CD4-positive, alpha-beta T cell treated with Interleukin-6 for 4 hours (primary cell): ENCODE measurements at places on chromosomes 12 and 14.

DNA sequence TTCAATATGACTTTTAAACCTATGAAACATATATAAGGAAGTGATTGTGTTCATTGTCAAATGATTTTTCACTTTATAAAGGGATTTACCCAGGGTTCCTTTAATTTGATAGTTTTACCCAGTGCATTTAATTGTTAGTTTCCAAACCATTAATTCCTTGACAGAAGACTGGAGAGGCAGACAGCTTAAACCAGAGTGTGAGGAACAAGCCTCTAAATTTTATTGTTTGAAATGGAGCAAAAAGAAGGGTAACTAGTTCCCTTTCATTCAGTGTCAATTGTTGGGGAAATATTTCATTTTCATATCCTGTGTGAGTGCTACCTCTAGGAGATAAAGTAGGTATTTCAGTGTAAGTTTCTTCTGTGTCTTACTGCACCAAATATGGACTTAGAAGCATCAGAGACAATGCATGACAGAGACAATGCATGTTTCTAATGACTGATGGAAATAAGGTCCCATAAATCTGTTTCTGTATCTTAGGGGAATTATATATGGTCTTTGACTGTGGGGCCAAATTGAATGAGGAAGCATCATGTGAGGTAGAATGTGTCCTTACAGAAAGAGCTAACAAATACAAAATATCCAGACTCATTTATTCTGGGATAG is 120.5 kb downstream of the TMTC2 start:
- no peak for DNase-seq

GRCh38 chr14:65000898-65001591 is 14.3 kb downstream of the FNTB start:
- no peak for DNase-seq

- no peak for DNase-seq
Observed at GRCh38 chr14:58966997-58967396, 221.5 kb upstream of the DAAM1 start.

GRCh38 chr14:64611358-64612020 is 61.7 kb downstream of the PPP1R36 start:
- no peak for DNase-seq

- DNase-seq, result no peak
Observed at GRCh38 chr12:102728506-102729242, 188.4 kb downstream of the PAH start.

DNA sequence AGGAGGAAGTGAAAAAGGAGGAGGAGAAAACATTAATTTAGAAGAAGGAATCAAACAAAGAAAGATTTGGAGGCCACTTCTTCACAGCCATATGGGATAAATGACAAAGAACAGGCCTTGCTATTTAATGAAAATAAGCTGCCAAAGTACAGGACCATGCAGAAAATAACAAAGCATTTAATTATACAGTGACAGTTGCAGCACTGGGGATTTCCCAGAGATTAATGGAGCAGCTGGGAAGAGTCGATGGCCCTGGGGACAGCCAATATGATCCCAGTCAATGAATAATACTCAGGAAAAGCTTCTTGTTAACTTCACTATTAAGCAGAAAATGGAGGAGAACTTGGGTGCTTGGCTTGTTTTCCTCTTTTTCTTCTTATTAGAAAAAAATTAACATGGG is 34.6 kb downstream of the RERG start:
- no peak for DNase-seq

- no peak for DNase-seq
Observed at GRCh38 chr12:3755898-3756297, 3.0 kb upstream of the CRACR2A start.

- no peak for DNase-seq
Observed at GRCh38 chr14:96629082-96629481, 126.9 kb downstream of the PAPOLA start.

DNA sequence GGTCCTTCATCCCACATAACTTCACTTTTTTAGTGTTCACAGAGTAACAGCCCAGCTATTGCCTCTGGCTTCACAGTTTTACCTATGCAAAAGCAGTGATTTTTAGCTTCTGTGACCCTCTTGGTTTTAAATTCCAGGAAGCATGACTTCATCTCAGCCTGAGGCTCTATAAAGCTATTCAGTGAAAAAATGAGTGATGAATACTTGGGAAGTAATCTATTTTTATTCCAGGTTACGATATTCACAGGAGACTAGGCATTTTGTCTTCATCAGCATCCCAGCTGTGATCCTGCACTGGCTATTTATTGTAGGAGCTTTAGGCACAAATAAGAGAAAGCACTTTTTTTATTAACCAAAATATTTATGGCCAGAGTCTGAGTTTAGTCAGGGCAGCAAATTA is 164.8 kb downstream of the SNAPC1 start:
- DNase-seq, result no peak

- DNase-seq, result no peak
Observed at GRCh38 chr14:103545219-103545914, 16.4 kb downstream of the TRMT61A start.

DNA sequence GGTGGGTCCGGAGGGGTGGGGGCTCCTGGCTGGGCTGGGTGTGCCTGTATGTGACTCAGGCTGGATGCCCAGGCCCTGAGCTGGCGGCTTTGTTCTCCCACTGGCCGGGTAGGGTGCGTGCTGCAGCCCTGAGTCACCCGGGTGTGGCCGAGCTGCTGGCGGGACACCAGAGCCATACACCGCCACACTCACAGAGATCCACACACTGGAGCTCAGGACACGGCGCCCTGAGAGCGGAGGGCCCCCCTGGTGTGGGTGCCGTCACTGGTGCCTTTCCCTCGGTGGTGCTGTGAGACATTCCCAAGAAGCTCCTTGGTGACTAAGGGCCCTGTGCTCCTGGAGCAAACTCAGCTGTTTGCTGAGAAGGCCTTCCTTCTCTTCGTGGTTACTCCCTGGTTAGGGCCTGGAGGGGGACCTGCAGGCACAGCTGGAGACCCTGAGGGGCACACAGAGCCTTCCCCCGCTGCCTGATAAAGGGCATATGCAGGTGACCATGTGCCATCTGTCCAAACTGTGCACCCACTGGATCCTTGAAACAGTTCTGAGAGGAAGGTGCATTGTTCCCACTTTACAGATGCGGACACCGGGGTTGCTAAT is 44.3 kb downstream of the KRT80 start:
- DNase-seq, result no peak

DNA sequence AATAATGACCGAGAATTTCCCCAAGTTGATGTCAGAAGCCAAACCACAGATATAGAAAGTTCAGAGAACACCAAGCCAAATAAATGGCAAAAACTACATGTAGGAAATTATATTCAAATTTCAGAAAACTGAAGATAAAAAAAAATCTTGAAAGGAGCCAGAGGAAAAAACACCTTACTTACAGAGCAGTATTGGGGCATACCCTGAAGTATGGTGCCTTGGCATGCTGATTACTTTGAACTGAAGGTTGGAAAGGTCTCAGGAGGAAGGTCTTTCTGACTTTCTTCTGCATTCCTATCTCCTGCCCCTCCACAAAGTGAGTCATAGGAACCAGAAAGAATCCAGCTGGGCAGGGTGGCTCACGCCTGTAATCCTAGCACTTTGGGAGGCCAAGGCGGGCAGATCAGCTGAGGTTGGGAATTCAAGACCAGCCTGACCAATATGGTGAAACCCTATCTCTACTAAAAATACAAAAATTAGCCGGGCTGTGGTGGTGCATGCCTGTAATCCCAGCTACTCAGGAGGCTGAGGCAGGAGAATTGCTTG is 8.8 kb upstream of the FGF6 start:
- DNase-seq, result no peak

DNA sequence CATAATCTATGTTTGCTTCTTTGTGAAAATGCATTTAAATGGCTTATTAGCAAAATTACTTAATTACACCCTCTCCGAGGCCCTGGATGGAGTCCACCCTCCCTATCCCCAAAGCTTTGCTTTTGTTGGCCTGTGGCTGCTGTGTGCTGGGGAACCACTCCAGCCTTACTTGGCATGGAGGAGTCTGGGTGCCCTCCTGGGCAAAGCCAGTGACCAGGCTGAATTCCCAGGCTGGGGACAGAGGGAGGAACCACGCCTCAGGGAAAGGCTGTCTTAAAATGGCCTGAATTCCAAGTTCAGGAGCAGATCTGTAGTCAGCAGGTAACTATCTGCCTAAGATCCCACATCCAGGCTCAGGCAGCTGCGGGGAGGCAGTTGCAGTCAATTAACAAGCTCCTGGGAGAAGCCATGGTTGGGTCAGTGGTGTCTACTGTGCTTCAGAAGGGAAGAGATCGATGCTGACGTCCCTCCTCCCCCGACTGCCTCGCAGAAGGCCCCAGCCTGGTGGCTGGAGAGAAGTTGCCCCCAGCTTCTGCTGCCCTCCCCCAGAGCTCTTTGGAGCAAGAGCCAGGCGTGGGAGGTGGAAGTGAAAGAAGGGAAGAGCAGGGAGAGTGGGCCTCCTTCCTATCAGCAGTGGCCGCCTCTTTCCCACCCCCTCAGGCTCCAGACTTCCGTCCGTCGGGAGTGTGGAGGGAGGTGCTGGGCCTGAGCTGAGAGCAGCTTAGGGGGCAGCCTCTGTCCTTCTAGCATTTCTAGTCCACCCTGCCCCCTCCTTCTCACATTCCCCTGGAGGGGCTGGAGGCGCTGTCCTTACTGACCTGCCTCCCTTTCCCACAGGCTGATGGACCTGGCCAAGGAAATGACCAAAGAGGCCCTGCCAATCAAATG is 11.3 kb downstream of the VASH1 start:
- DNase-seq, result no peak

DNA sequence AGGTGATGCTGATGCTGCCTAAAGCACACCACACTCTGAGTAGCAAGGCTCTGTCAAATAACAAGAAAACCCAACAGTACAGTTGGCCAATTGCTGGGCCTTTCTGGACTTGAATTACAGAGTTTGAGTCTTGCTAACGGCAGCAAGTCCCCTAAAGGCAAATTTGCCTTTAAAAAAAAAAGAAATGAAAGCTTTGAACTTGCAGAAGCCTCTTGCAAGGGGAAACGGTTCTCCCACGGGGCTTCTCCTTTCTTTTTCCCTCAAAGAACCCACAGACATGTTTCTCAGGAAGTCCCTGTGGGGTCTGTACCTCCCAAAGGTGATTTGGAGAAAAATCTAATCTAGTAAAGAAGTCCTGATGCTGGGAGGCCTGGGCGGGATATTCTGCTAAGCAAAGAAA is 191.3 kb upstream of the MYL2 start:
- no peak for DNase-seq

DNA sequence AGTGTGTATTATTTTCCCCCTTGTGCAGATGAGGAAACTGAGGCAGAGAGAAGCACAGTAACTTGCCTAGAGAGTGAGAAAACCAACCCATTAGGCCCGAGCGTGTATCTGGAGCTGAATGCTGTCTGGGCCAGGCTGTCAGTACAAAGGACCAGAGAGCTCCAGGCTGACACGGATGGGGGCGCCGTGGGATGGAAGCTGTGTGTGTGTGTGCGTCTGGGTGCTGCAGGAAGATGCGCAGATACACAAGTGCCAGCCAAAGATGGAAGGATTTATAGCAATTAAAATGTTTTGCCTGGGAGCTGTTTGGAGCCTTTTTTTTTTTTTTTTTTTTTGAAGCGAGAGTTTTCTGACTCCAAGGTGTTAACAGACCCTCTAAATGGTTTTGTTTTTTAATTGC is 53.7 kb upstream of the GPATCH2L start:
- DNase-seq, result no peak

- DNase-seq, result peak; percentile 71
Observed at GRCh38 chr12:104457746-104458693, 1.3 kb downstream of the CHST11 start.

- no peak for DNase-seq
Observed at GRCh38 chr14:56590535-56590960, 10.9 kb downstream of the TMEM260 start.

- DNase-seq, result no peak
Observed at GRCh38 chr14:37202812-37203211, 5.1 kb downstream of the MIPOL1 start.

GRCh38 chr12:112762753-112763152 is 28.8 kb upstream of the RPH3A start:
- no peak for DNase-seq

DNA sequence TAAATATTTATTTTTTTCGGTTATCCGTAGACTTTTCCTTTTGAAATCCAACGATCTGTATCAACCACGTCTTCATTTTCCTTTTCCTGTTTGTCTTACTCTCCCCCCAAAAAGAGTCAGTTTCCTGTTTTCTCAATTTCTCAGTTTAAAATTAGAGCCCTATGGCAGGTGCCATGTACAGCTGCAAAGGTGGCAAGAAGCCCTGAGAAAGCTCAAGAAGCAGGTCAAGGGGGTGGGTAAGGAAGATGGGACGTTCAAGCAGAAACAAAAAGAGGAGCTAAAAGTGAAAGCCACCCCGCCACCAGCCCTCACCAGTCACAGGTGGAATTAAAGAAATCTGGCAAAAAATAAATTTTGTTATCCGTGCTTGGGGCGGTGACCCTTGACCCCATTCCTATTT is 26.7 kb downstream of the SLC35E3 start:
- no peak for DNase-seq

DNA sequence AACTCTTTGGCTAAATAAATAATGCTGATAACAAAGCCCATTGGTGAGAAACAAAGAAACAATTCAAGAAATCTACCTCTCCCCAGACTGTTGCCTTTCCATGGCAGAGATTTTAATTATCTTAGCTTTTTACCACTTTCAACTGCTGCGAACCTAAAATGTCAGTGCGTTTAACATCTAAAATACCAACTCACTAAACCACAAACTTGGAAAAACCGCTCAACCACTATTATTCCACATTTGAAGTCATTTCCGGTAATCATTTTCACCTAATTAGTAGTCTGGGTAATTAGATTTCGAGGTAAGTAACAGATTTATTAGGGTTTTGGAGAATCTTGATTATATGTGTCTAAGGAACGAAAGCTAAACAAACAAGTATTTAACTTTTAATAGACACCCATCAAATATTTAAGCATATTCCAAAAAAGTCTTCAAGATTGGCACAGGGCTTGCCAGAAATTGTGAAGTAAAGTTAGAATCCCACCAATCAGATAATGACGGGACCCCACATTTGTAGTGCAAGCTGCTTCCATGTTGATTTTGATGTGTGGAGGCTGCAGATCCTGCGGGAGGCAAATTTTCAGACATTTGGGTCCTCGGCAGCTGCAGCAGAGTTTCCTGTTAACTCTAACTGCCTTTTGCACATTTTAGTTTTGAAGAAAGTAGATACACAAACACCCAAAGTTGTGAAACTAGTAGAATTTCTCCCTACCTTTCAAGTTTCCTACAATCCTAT is 4.1 kb downstream of the OTX2 start:
- DNase-seq, result no peak

DNA sequence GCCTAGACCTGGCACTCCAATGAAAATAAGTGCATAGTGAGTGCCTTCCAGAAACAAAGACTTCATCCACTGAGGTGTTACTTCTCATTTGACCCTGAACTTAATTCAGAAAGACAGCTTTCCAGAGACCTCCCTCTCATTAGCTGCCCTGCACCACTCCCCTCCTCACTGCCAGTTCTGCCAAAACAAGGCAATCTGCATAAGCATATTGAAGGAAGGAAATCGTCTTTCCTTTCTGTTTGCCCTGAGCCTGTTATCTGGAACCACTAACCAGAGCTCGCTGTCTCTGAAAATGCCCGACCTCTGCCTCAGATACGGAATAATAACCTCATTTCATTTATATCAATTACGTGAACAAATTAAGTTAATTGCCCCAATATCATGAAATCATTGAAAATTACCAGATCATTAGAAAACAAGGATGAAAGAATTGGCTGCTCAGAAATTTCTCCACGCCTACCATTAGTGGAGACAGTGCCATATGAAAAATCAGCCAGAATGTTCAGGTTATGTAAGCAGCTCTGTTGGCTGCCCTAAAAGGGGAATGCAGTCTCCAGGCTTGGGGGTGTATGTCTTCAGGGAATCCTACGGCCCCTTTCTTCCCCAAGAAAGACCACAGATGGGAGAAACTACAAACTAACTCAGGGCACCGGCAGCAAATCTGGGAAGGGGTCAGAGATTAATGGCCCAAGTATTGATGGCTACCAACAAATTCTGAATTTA is 149.9 kb upstream of the FKBP4 start:
- no peak for DNase-seq
